Smooth muscle cell of the pulmonary artery (primary cell): ENCODE measurements at places on chromosomes 16 and 17. TPM values are rescaled to one million over a fixed set of nuclear protein-coding genes. Genes with fewer than 3 reads are reported as not detected.

Gene TBX21
- not detected in 2 replicates for total RNA-seq

Gene CACNG4
- total RNA-seq, result not detected in 2 replicates

Gene RND2
- 0.17 and 0.20 TPM in 2 replicates for total RNA-seq

Gene OMG
- 0.26 and 0.30 TPM in 2 replicates for total RNA-seq

Gene C17orf58
- total RNA-seq, result 8.2 and 11.7 TPM in 2 replicates

Gene VPS35
- 75.6 and 111 TPM in 2 replicates for total RNA-seq

Gene HOXB4
- 3.1 and 4.6 TPM in 2 replicates for total RNA-seq

Gene VAT1L
- total RNA-seq, result 0.13 and 0.17 TPM in 2 replicates

Gene PRAC2
- not detected in 2 replicates for total RNA-seq

Gene ACD
- total RNA-seq, result 11.0 and 13.1 TPM in 2 replicates

Gene BOLA2
- 13.3 and 13.9 TPM in 2 replicates for total RNA-seq

Gene HBA1
- total RNA-seq, result not detected in 2 replicates

Gene CA5A
- total RNA-seq, result not detected in 2 replicates

Gene TNP2
- total RNA-seq, result not detected in 2 replicates

Gene LRRC37A2
- total RNA-seq, result 2.6 and 4.6 TPM in 2 replicates

Gene PDILT
- not detected in 2 replicates for total RNA-seq

Gene MLX
- total RNA-seq, result 37.1 and 42.2 TPM in 2 replicates

Gene C1QTNF1
- 84.0 and 195 TPM in 2 replicates for total RNA-seq

Gene TMEM238L
- total RNA-seq, result not detected in 2 replicates

Gene UTS2R
- total RNA-seq, result not detected in 2 replicates

Gene ANKRD40CL
- not detected in 2 replicates for total RNA-seq

Gene CD300LB
- not detected in 2 replicates for total RNA-seq

Gene MYH2
- total RNA-seq, result not detected in 2 replicates

Gene WFDC1
- total RNA-seq, result 4.9 and 25.1 TPM in 2 replicates

Gene PSMC5
- 58.6 and 61.6 TPM in 2 replicates for total RNA-seq

Gene FZD2
- 27.6 and 32.5 TPM in 2 replicates for total RNA-seq

Gene HOXB2
- 7.5 and 12.0 TPM in 2 replicates for total RNA-seq

Gene QRICH2
- total RNA-seq, result 5.0 and 5.5 TPM in 2 replicates

Gene CRYBA1
- not detected in 2 replicates for total RNA-seq

Gene SYCE1L
- 0.40 TPM in 1 of 2 replicates, not detected in the other for total RNA-seq

Gene KRT32
- total RNA-seq, result 0.30 TPM in 1 of 2 replicates, not detected in the other

Gene HBM
- not detected in 2 replicates for total RNA-seq

Gene C16orf92
- total RNA-seq, result not detected in 2 replicates

Gene SLFN12L
- total RNA-seq, result 0.07 TPM in 1 of 2 replicates, not detected in the other

Gene MMP2
- 977 and 1,577 TPM in 2 replicates for total RNA-seq

Gene CMTM2
- not detected in 2 replicates for total RNA-seq

Gene MYADML2
- total RNA-seq, result not detected in 2 replicates

Gene ZKSCAN2
- total RNA-seq, result 3.7 and 4.9 TPM in 2 replicates

Gene CEMP1
- total RNA-seq, result not detected in 2 replicates

Gene BRIP1
- 1.7 and 3.2 TPM in 2 replicates for total RNA-seq

Gene TNFRSF17
- 0.10 TPM in 1 of 2 replicates, not detected in the other for total RNA-seq

Gene UMOD
- not detected in 2 replicates for total RNA-seq

Gene TMEM98
- 69.9 and 196 TPM in 2 replicates for total RNA-seq

Gene SLC47A2
- 0.85 TPM in 1 of 2 replicates, not detected in the other for total RNA-seq

Gene RDM1
- total RNA-seq, result 0.59 TPM in 1 of 2 replicates, not detected in the other

Gene PNMT
- total RNA-seq, result 0.07 TPM in 1 of 2 replicates, not detected in the other

Gene FAM20A
- 0.17 and 8.7 TPM in 2 replicates for total RNA-seq

Gene MMP28
- total RNA-seq, result 0.65 and 1.8 TPM in 2 replicates

Gene CCDC78
- 1.6 and 4.9 TPM in 2 replicates for total RNA-seq

Gene PRDM7
- total RNA-seq, result not detected in 2 replicates

Gene SBK1
- total RNA-seq, result under 0.01 and 0.03 TPM in 2 replicates

Gene C17orf100
- 0.46 and 0.72 TPM in 2 replicates for total RNA-seq

Gene MLYCD
- total RNA-seq, result 3.4 and 3.8 TPM in 2 replicates

Gene CLEC18B
- total RNA-seq, result 0.59 and 1.6 TPM in 2 replicates

Gene BAIAP3
- total RNA-seq, result 1.2 and 1.3 TPM in 2 replicates

Gene PTGES3L
- 0.07 and 0.23 TPM in 2 replicates for total RNA-seq

Gene CACNG5
- not detected in 2 replicates for total RNA-seq

Gene MT4
- not detected in 2 replicates for total RNA-seq
